Colonic mucosa (tissue), 4 donors: ENCODE measurements at places on chromosomes 13 and 19. TPM values are rescaled to one million over a fixed set of nuclear protein-coding genes. Genes with fewer than 3 reads are reported as not detected.

The GIPC3 gene
- total RNA-seq: 1.1 TPM

The ZMYM2 gene
- total RNA-seq: 70.1 TPM

The GPR4 gene
- 2.0 TPM for total RNA-seq

The TMEM86B gene
- total RNA-seq: 5.3 TPM

The OR7D2 gene
- 0.08 TPM for total RNA-seq

The PDX1 gene
- 0.35 TPM for total RNA-seq

The CPT1C gene
- 2.0 TPM for total RNA-seq

The OSCAR gene
- 0.57 TPM for total RNA-seq

The ZSCAN1 gene
- not detected for total RNA-seq

- H3K27ac ChIP-seq: no peak overlapping the region
- H3K36me3 ChIP-seq: no peaks in the 10 kb centered on the region
- no peak overlapping the region for H3K4me3 ChIP-seq
- no peak for DNase-seq
Observed at GRCh38 chr13:101398191-101398590, 18.1 kb downstream of the NALCN start.

DNA sequence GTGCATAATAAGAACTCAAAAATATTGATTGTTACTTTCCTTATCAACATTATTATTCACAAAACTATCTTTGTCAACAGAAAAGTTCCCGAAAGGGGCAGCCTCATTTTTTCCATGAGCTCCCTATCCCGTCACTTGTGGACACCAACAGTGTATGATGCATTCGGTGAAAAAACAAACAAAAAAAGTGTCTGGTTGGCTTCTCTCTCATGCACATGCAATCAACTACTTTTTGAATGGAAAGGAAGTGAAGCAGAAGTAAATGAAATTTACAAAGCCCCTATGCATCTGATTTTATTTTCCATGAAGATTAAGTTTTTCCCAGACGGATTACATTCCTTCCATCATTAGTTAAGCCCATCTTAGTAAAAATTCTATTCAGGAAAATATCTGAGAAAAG lies 526.9 kb downstream of the RFC3 start:
- no peak overlapping the region for H3K27ac ChIP-seq
- H3K27me3 ChIP-seq: no peaks in the 10 kb centered on the region
- no peak for DNase-seq

DNA sequence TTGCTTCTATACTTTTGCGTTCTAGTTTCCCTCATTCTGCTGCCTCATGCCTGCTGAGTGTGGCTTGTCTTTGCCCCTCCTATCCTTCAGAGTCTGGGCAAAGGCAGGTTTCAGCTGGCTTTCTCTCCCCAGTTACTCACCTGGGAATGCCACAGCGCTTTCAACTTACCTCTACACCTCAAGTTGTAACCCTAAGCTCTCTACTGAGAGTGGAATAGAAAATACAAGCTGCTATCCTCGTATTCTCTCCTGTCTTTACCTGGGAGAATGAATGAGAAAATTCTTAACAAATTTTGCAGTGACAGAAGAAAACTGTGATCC lies 316.3 kb upstream of the KLF12 start:
- H3K4me1 ChIP-seq: no peaks in the 10 kb centered on the region
- H3K36me3 ChIP-seq: no peaks in the 10 kb centered on the region
- no peak overlapping the region for H3K4me3 ChIP-seq
- H3K27me3 ChIP-seq: no peaks in the 10 kb centered on the region

DNA sequence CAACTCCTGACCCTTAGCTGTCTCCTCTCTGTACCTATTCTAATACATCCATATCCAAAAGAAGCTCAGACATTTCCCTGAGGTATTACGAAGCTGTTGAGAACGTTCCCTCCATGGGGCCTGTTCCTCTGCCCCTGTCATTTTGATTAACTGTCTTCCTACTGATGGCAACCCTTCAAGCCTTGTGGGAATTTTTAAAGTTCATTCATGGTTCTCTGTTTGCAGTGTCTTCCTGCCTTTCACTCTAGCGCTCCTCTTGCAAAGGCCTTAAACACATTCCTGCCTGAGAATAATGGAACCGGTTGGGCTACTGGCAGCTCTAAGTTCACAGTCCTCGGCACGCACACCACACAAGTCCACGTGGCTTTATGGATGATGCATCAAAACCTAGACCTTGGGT lies 66.1 kb downstream of the LHFPL6 start:
- no peaks in the 10 kb centered on the region for H3K27me3 ChIP-seq
- H3K36me3 ChIP-seq: no peaks in the 10 kb centered on the region
- no peak overlapping the region for H3K4me3 ChIP-seq

- no peaks in the 10 kb centered on the region for H3K36me3 ChIP-seq
- no peaks in the 10 kb centered on the region for H3K4me1 ChIP-seq
- peaks cover 12% of the 10 kb centered on the region for H3K27me3 ChIP-seq
- no peak for DNase-seq
- peak within 1 kb of the TSS; percentile 30 for H3K4me3 ChIP-seq
Observed at GRCh38 chr19:708154-709143, at the start of gene PALM. PALM (plus strand) TSS chr19:708935; CDS start chr19:709147, 212 bp downstream.

GRCh38 chr19:51824281-51825005 lies 29.5 kb downstream of the FPR3 start:
- H3K4me1 ChIP-seq: no peaks in the 10 kb centered on the region
- no peak overlapping the region for H3K4me3 ChIP-seq
- no peak for DNase-seq
- H3K27me3 ChIP-seq: no peaks in the 10 kb centered on the region
- no peak overlapping the region for H3K27ac ChIP-seq
- no peaks in the 10 kb centered on the region for H3K36me3 ChIP-seq

- H3K36me3 ChIP-seq: no peaks in the 10 kb centered on the region
- DNase-seq: no peak
- H3K27me3 ChIP-seq: no peaks in the 10 kb centered on the region
- no peak overlapping the region for H3K4me3 ChIP-seq
- no peaks in the 10 kb centered on the region for H3K4me1 ChIP-seq
Observed at GRCh38 chr13:99845161-99845874, 126.2 kb downstream of the ZIC5 start.

GRCh38 chr19:4115050-4115817 lies 8.7 kb downstream of the MAP2K2 start:
- no peak for DNase-seq
- H3K4me1 ChIP-seq: no peaks in the 10 kb centered on the region
- H3K36me3 ChIP-seq: no peaks in the 10 kb centered on the region
- no peaks in the 10 kb centered on the region for H3K27me3 ChIP-seq

DNA sequence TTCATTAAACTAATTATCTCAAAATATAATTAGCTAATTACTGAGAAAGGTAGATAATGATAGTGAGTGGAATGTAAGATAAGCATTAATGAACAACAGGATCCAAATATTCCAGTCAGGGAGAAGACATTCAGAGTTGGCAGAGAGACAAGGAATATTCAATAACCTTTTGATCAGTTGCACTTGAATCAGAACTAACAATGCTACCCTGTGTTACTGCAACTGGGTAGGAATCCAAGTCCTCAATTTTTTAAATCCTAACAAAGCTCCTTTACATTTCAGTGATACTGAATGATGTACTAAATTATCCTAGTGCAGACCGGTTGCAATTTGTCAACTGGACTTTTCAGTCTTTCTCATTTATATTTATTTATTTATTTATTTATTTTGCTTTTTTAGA lies 107.1 kb upstream of the MIR17HG start:
- no peaks in the 10 kb centered on the region for H3K4me1 ChIP-seq
- no peaks in the 10 kb centered on the region for H3K36me3 ChIP-seq
- no peak for DNase-seq
- no peaks in the 10 kb centered on the region for H3K27me3 ChIP-seq
- no peak overlapping the region for H3K27ac ChIP-seq

- H3K4me1 ChIP-seq: no peaks in the 10 kb centered on the region
- no peak overlapping the region for H3K4me3 ChIP-seq
- H3K27me3 ChIP-seq: no peaks in the 10 kb centered on the region
- no peaks in the 10 kb centered on the region for H3K36me3 ChIP-seq
- DNase-seq: no peak
- H3K27ac ChIP-seq: no peak overlapping the region
Observed at GRCh38 chr13:30927595-30927994, 4.9 kb upstream of the TEX26 start.

DNA sequence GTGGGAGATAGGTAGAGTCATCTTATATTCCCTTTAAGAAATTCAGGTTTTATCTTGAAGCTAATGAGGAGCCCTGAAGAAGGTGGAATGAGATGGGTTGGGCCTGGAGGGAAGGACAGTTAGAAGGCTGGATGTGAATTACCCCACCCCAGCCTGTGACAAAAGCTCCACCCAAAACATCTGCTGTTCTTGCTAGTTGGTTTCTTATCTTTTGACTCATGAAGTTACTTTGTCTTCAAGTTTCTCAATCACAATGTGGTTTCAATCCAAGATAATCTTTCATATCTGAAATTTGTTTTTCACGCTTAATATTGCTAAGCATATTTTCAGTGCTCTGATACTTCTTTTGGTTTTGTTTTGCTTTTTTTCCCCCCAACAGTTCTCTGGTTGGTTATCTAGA lies 38.3 kb upstream of the HMGB1 start:
- no peaks in the 10 kb centered on the region for H3K4me1 ChIP-seq
- no peaks in the 10 kb centered on the region for H3K36me3 ChIP-seq
- no peak overlapping the region for H3K27ac ChIP-seq
- H3K4me3 ChIP-seq: no peak overlapping the region

DNA sequence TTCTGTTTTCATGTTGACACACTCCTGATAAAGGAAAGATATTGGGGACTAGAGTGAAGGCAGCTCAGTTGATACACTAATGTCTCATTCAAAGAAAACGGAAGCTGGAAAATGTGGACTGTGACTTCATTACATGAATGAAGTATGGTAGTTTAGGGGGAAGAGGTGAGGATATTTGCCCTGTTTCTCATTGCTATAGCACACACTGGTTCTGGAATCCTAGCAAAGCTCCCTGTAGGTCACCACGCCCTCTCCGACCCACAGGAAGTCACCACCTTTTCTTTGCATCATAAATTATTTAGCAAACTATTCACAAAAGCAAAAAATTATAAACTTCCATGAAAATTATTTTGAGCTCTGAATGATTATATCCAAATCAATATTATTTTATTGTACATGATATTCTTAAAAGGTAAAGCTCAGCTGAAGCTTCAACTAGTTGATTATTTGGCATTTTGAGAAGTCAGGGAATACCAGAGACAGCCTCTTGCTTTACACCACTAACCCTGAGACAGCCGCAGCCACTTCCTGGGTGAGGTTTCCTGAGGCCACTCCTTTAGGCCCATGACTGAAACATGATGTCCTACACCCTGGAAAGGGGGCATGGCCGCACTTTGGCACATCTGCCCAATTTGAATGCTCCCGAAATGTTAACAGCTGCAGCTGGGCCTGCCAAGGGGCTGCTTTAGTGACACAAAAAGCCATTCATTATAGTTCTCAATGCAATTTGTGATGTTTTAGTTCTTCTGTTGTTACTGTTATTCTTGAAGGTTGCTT lies 50.0 kb upstream of the WDFY2 start:
- no peak overlapping the region for H3K27ac ChIP-seq
- H3K36me3 ChIP-seq: no peaks in the 10 kb centered on the region
- no peak for DNase-seq

GRCh38 chr13:65660731-65661130 lies 1569.4 kb downstream of the PCDH9 start:
- H3K27me3 ChIP-seq: no peaks in the 10 kb centered on the region
- DNase-seq: no peak
- no peaks in the 10 kb centered on the region for H3K4me1 ChIP-seq
- H3K36me3 ChIP-seq: no peaks in the 10 kb centered on the region

- H3K36me3 ChIP-seq: no peaks in the 10 kb centered on the region
- peak; percentile 53 for DNase-seq
- peak within 1 kb of the TSS; percentile 53 for H3K4me3 ChIP-seq
Observed at GRCh38 chr19:23116802-23117571, at the start of gene ZNF730. ZNF730 (plus strand) TSS chr19:23117025; CDS start chr19:23117174, 149 bp downstream.

DNA sequence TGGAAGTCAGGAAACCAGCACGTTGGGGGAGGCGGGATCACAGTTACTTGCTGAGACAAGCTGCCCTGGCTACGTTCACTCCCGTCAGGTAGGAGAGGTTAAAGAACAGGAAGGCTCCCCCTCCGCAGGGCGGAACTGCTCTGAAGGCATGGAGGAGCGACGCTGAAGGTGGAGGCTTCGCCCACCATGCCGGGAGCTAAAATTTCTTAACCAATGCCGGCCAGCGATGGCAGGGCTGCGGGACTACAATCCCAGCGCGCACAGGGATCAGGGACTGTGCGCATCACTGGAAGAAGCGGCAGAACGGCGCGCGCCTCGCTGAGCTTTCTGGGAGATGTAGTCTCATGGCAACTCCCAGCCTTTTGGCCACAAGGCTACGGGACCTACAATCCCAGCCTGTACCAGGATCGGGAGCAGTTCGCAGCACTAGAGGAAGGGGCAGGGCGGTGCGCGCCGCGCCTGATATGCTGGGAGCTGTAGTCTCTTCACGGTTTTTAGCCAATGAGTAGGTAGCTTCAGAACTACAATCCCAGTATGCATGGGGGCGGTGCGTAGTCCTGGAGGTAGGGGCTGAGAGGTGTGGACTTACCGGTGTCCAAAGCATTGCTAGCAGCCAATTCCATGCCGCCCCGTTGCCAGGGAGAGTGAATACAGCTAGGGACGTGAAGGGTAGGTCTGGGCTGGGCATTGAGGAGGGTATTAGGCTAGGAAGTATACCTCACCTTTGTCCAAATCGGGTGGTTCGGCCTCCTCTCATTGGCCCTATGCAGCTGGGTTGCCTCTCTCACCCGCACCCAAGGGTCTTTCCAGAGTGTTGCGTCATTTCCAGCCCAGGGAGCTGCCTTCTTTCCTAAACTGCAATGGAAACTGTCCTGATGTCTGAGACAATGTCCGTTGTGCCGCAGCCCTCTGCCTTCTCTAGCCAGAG lies 12.8 kb upstream of the ZNF682 start:
- peak overlapping the region; percentile 70 for H3K4me3 ChIP-seq
- H3K36me3 ChIP-seq: no peaks in the 10 kb centered on the region
- peak overlapping the region; percentile 55 for H3K27ac ChIP-seq
- H3K4me1 ChIP-seq: no peaks in the 10 kb centered on the region
- DNase-seq: peak; percentile 93

- no peaks in the 10 kb centered on the region for H3K27me3 ChIP-seq
- H3K4me1 ChIP-seq: no peaks in the 10 kb centered on the region
- no peak overlapping the region for H3K27ac ChIP-seq
- H3K4me3 ChIP-seq: no peak overlapping the region
Observed at GRCh38 chr19:15628236-15629002, 12.3 kb upstream of the CYP4F3 start.

DNA sequence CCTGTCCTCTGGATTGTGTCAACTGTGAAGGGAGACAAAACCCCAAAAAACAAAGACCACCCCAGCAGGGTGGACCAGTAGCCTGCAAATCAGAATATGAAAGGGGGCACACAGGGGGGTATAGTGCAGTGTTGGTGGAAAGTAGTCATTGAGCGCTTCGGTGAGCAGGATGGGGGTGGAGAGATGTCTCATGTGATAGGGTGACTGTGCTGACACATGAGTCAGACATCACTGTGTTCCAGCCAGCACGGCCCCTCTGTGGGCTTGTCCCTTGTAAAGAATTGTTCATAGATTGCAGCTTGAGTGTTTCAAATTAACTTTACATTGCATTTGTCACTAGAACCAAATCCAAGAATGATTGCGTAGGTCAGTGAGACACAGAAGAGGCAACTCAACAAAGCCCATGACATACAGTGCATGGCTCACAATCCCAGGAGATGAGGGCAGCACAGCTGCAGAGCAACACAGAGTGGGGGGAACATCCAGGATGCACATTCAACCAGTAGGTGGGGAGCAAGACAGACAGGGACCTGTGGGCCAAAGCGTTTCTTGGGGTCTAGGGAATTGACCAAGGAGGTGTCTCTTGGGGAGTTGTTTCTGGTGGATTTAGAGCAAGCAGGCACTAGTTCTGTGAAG lies 7.5 kb downstream of the ZNF440 start:
- no peak overlapping the region for H3K27ac ChIP-seq
- no peak for DNase-seq
- H3K27me3 ChIP-seq: no peaks in the 10 kb centered on the region
- no peaks in the 10 kb centered on the region for H3K36me3 ChIP-seq

- no peak for DNase-seq
- no peak overlapping the region for H3K4me3 ChIP-seq
- no peak overlapping the region for H3K27ac ChIP-seq
Observed at GRCh38 chr13:20182231-20182846, 10.4 kb downstream of the GJB2 start.
